ENCODE measurements at places on chromosomes 5 and 9. TPM values are rescaled to one million over a fixed set of nuclear protein-coding genes. Genes with fewer than 3 reads are reported as not detected.

Gene OTP
- total RNA-seq = not detected

GRCh38 chr9:134474055-134474370 lies 147.8 kb downstream of the RXRA start:
- no peaks in the 10 kb centered on the region for H3K27me3 ChIP-seq
- no peak overlapping the region for H3K4me3 ChIP-seq
- H3K4me1 ChIP-seq = no peaks in the 10 kb centered on the region
- H3K27ac ChIP-seq = no peak overlapping the region

GRCh38 chr5:154087260-154087659 lies 48.5 kb downstream of the MFAP3 start:
- no peaks in the 10 kb centered on the region for H3K27me3 ChIP-seq
- H3K36me3 ChIP-seq = no peaks in the 10 kb centered on the region
- H3K27ac ChIP-seq = no peak overlapping the region
- DNase-seq = no peak
- H3K4me1 ChIP-seq = no peaks in the 10 kb centered on the region

Gene KIF4B
- not detected for total RNA-seq

Gene PCDHB16
- 0.46 TPM for total RNA-seq

DNA sequence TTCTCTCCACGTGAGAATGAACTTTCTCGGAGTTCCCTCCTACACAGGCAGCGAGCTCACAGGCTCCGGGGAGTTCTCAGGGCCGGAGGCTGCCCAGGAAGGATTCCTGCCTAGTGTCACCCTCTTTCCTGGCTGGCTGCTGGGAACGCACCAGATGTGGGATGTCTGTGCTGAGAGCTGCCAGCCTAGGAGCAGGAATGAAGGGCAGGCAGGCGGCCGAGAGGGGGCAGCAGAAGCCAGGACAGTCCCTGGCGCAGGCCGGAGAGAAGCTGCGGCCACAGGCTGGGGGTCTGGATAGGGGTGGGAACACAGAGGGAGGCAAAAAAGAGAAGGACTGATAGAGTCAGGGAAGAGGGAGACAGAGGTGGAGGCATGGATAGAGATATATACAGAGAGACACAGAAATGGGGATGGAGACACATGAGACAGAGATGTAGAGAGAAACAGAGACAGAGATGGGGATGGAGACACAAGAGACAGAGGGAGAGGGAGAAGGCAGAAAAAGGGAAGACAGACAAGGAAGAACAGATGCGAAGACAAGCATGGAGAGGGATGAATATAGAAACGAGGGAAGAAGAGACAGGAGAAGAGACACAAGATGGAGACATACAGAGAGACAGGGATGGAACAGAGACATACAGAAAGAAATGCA lies 25.3 kb upstream of the ENHO start:
- no peak overlapping the region for H3K4me3 ChIP-seq
- no peak overlapping the region for H3K27ac ChIP-seq
- H3K36me3 ChIP-seq = no peaks in the 10 kb centered on the region
- no peaks in the 10 kb centered on the region for H3K4me1 ChIP-seq
- H3K27me3 ChIP-seq = no peaks in the 10 kb centered on the region

- DNase-seq = no peak
- no peaks in the 10 kb centered on the region for H3K36me3 ChIP-seq
- no peaks in the 10 kb centered on the region for H3K27me3 ChIP-seq
- no peak overlapping the region for H3K27ac ChIP-seq
- H3K4me1 ChIP-seq = 0 out of 2 replicates have a peak, but pooled peaks cover 4% of the 10 kb centered on the region
- no peak overlapping the region for H3K4me3 ChIP-seq
These were observed 412.6 kb upstream of the ADAMTSL1 start for GRCh38 chr9:18061332-18061731.

GRCh38 chr5:109853377-109853776 lies 163.7 kb downstream of the MAN2A1 start:
- H3K4me3 ChIP-seq = no peak overlapping the region
- H3K4me1 ChIP-seq = no peaks in the 10 kb centered on the region
- no peaks in the 10 kb centered on the region for H3K27me3 ChIP-seq

GRCh38 chr9:33721674-33722358 lies 73.5 kb upstream of the PRSS3 start:
- no peak overlapping the region for H3K4me3 ChIP-seq
- H3K4me1 ChIP-seq = no peaks in the 10 kb centered on the region
- H3K27ac ChIP-seq = no peak overlapping the region
- no peaks in the 10 kb centered on the region for H3K27me3 ChIP-seq

DNA sequence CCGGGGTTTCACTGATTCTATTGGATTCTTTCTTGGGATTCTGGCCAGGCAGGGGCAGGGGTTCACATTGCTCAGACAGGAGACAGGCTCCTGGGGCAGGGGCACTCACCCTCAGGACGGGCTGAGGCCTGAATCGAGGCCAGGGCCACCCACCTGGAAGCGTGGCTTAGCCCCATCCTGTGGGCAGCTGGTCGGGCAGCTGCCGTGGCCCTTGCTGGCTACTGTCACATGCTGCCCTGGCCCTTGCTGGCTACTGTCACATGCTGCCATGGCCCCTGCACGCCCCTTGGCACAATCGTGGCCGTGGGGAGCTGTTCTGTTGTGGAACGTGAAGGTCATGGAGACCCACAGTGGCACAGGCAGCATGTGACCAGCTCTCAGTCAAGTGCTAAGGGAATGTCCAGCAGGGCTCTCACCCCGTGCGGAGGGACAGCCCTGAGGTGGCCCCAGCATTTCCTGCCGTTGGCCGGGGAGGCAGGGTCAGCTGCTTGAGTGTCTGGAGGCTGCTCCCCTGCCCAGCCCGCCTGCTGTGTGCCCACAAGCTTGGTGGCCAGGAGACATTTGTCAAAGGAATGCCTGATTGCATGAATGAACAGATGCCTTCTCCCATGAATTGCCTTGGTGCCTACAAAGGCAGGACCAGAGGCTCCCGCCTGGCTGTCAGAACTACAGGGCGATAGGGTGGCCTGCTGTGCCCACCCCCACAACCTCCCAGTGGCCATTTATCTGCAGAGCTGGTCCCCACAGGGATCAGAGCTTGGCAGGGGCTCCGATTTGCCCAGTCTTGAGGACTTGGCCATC lies 16.9 kb upstream of the TMEM250 start:
- H3K27ac ChIP-seq = no peak overlapping the region
- H3K4me1 ChIP-seq = no peaks in the 10 kb centered on the region
- no peaks in the 10 kb centered on the region for H3K27me3 ChIP-seq
- no peaks in the 10 kb centered on the region for H3K36me3 ChIP-seq
- no peak overlapping the region for H3K4me3 ChIP-seq

DNA sequence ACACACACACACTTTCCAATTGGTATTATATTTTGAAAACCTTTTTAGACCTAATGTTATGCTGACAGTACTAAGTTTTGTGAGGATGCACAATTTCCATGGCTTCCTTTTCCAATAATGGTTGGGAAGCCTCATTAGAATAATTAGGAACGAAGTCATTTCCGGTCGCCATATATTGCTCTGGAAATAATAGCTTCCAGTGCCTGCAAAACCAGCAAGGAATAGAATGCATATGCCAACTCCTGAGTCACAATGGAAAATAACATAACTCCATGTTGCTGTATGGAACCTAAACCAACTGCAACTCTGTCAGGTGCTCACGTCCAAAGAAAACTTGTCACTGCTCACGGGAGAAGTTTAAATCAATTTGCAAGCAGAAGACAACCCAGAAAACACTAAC lies 222.0 kb downstream of the EBF1 start:
- peaks cover 15% of the 10 kb centered on the region for H3K4me1 ChIP-seq
- no peak overlapping the region for H3K27ac ChIP-seq
- no peak for DNase-seq
- H3K36me3 ChIP-seq = no peaks in the 10 kb centered on the region
- H3K4me3 ChIP-seq = no peak overlapping the region

DNA sequence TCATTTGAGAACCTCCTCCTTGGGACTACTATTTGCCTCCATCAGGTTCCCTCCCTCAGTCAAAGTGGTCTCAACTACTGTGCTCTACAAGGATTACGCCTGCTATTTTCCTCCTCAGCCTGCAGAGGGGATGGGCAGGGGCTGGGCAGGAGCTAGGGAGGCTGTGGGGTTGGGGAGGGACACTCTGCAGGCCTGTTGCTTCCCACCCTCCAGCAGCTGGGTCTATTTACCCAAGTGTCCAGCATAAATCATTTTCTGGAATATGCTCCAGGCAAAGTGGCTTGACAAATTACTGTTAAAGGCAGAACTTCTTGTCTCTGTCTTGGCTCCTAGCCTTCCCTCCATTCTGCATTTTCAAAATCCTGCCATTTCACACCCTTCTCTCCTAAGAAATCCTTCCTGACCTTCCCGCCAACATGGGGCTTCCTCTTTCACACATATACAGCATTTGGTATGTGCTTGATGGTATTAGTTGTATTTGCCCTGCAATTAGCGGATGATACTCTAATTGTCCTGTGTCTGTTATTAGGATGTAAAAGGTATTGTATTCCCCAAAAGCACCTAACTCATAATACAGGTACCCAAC lies 106.7 kb downstream of the EFNA5 start:
- no peaks in the 10 kb centered on the region for H3K36me3 ChIP-seq
- no peak for DNase-seq
- no peaks in the 10 kb centered on the region for H3K4me1 ChIP-seq
- no peak overlapping the region for H3K27ac ChIP-seq

Measured in PC-3 (cell line).